ENCODE measurements at places on chromosomes 1 and 21.

DNA sequence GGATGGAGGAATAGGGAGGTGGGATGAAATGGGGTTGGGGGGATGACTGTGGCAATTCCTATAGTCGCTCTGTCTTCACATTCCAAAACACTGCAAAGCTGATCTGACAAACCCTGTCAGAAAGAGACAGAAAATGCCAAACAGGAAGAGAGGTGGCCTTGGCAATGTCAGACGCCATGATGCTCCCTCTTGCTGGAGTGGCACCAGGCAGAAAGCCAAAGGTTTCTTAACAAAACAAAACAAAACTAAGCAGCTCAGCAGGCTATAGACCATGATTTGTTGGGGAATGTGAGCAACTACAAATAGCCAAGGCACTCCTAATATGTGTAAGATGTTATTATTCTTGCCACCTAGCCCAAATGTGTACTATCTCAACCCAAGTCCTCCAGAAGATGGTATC lies 42.9 kb upstream of the PLA2G2C start:
- no peak for DNase-seq

- DNase-seq: no peak
Observed at GRCh38 chr1:91645031-91645430, 144.4 kb downstream of the CDC7 start.

DNA sequence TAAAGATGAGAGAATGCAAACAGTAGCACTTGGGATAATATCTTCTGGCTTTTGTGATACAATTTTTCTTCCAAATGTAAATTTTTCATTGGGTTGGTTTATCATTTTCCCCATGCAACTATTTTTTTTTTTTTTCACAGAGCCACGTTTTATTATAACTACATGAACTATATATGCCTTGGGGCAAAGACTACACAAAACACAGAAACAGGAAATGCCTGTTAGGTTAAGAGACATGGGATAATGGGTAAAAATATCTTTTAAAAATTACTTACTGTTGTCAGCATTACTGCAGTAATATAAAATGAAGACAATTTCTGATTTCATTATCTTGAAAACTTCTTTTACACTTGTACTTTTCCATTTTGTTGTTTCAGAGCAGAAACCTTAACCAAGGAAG lies 74.6 kb downstream of the DISP1 start:
- DNase-seq: no peak

- no peak for DNase-seq
Observed at GRCh38 chr1:214014730-214015129, 27.0 kb downstream of the PROX1 start.

GRCh38 chr1:178344513-178345091 lies 152.2 kb downstream of the CLEC20A start:
- DNase-seq: no peak

DNA sequence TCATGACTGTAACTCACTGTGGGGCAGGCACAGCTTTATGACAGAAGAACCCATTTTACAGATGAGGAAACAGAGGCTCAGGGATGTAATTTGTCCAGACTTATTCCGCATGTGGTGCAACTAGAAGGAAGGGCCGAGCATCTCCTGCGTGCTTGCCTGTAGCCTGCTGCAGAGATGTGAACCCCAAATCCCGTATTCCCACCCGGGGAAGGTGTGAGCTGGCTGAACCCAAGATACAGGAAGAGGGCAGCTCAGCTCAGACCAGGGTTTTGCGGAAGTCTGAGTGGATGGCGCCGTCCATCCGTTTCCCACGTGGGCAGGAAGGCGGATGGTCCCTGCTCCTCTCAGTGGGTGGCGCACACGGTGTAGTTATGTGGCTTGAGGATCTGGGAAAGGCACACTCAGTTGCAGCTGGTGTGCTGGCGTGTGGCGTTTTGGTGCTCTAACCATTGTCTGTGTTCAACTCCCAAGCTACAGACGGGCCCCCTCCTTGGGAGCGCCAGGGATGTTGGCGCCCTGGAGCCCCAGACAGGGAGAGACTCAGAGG lies 1.2 kb downstream of the CROCC start:
- DNase-seq: no peak

GRCh38 chr1:154906621-154907081 lies 29.9 kb downstream of the PMVK start:
- no peak for DNase-seq

DNA sequence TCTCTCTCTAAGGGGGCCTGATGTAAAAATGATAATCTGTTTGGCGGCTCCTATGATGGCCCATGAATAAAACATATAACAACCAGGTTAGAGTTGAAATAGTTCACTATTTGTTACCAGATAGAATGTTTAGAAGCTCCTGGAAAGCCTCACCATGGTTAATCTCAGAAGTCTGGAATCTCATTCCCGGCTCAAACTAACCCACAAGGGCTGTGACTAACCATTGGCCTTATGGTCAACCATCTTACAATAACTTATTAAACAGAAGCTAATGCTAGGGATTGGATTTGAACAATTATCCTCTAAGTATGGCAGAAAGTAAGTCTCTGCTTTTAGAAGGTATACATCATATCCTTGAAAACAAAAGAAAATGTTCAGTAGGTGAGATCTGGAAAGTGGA lies 134.1 kb upstream of the ADGRL2 start:
- DNase-seq: no peak

- DNase-seq: no peak
Observed at GRCh38 chr1:54378874-54379554, 27.2 kb downstream of the SSBP3 start.

GRCh38 chr1:158689110-158689509 lies 2.6 kb upstream of the SPTA1 start:
- DNase-seq: no peak

- DNase-seq: no peak
Observed at GRCh38 chr1:24443241-24443656, 27.6 kb downstream of the NIPAL3 start.

GRCh38 chr1:228030451-228031201 lies 23.8 kb downstream of the WNT3A start:
- no peak for DNase-seq

Measured in naive thymus-derived CD8-positive, alpha-beta T cell (primary cell).